ENCODE measurements at places on chromosomes 7 and 10.

DNA sequence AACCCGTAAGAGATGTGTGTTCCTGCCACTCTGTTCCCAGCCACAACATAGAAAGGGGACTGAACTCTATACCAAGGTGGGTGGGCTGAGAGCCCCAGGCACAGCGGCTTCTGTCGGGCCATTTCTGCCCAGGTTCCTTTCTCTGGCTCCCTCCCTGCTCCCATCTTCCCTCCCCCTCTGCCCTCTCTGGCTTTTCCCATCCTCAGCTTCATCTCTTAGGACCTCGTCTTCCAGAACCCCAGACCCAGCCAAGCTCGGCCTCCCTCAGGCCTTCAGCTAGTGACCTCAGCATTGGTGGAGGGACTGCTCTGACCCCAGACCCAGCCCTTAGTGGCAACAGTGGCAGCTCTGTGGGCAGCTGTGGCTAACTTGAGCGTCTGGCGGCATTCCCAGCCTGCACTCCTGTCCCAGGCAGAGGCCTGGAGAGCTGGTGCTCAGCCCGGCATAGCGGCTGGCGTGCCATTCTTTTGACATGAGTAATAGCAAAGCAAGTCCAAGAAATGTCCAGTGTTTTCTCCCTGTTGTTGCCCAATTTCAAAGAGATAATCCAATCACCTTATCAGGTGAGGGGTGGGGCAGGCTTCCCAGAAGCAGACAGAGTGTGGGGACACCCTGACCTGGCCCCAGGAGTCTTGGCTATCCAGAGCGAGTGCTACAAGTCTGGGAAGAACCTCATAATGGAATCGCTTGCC is 15.9 kb downstream of the PTPRE start:
- no peak for DNase-seq

DNA sequence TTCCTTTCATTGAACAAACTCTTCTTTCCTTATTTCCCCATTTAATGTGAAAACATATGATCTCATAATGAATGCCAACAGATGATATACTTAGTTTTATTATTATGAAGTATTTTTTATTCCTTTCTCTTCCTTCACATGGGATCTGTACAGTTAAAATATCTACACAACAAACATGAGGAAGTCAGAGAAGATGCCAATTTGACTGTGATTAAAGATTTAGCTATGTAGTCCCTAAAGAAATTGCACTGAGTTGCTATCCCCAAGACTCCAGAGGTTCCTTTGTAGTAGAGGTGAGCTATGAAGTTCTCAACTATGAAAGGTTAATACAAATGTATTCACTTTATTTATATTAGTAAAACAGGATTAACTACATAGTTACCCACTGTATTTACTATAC is 60.6 kb upstream of the LRRN3 start:
- DNase-seq = no peak

DNA sequence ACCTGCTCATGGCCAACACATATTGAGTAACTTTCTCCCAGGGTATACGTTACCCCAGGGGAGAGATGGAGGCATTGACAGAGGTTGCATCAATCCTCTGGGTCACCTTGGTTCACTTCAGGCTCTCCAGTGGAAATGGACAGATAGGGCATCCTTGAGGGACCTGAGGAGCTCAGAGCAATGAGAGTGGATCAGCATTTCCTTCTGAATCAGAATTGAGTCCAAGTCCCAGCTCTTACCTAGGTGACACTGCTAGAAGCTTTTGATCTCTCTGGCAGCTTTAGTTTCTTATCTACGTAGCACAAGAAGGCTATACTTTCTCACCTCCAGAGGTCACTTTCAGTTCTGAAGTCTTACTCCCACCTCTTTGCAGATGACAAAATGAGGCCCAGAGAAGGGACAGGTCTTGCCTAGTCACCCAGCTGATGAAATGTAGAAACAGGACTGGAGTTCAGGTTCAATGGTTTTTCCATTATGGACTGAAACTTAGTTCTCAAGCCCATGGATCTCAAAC is 35.2 kb downstream of the PANK1 start:
- DNase-seq = no peak

DNA sequence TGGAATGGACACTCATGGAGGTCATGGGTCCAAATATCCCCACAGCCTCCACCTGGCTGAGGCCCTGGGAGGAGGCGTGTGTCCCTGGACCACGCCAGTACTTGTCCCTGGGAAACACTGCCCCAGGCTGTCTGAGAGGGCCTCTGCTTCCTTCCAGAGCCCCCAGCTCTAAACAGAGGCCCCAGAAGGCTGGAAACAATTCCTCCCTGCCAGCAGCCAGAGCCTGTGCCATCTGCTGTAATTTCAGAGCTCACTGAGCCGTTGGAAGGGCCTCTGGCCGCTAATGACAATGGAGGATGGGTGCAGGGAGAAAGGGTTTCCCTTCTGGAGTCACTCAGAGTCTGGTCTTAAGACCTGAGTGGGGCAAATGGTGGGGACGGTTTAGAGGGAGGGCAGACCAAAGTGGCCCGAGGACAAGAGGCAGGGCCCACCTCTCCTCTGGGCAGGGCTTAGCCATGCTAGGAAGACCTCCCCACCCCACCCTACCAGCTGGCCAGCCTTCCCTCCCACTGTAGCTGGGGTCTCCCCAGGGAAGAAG is 7.1 kb downstream of the CHAT start:
- DNase-seq = no peak

DNA sequence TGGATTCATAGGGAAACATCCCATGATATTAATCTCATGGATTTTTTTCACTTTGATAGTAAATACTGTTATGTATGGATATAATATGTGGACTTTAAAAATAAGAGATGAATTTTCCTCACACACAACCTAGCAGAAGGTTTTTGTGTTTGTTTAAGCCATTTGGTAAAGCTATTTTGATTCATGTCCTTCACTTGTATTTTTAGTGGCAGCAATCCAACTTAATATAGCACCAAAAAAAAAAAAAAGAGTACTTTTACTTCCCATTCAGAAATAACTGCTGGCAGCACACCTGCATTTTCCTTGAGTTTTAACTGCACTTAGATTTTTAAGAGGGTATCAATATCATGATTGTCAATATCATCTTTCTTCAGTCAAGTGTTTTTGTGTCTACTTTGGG is 60.0 kb downstream of the MCMBP start:
- no peak for DNase-seq

- DNase-seq = no peak
These were observed 97.7 kb upstream of the DPP6 start for GRCh38 chr7:153954477-153954876.

- DNase-seq = no peak
These were observed 211.7 kb upstream of the NFE2L3 start for GRCh38 chr7:25940086-25940906.

DNA sequence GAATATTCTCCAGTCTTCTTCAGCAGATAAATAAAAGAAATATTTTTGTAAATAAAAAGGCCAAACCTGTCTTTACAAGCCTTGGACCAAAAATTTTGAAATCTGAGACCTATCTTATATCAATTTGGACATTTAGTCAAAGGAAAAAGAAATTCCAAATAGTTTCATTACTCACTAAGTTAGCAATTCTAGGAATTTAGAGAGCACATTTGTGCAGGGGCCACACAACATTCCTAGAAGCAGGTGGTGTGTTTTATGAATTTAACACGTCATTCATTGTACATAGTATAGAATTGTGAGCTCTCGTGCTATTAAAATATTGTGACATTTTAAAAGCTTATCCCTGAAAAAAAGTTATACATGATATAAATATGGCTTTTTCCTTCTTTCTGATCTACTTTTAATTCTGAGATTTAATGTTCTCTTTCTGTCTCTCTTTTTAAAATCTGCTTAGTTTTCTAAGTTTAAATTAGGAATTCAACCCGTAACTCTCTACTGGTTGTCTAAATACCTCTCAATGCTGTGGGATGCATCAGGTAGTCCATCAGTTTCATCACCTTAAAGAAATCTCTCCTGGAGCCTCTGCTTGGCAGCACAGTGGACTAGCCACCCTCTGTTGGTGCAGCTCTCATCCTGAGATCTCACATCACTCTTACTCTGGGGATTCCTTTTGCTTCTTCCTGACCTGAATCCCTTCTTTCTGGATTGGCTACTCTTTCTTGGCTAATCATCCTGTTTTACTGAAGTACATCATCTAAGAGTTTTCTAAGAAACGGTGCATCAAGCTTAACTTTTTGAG is 124.5 kb downstream of the SEMA3E start:
- DNase-seq = no peak

GRCh38 chr10:119613741-119614140 is 17.0 kb upstream of the TIAL1 start:
- no peak for DNase-seq

- no peak for DNase-seq
These were observed 24.4 kb upstream of the ANK3 start for GRCh38 chr10:60414111-60414510.

GRCh38 chr10:124918906-124919305 is 23.0 kb upstream of the ZRANB1 start:
- DNase-seq = no peak

- DNase-seq = no peak
These were observed 17.8 kb downstream of the YKT6 start for GRCh38 chr7:44218418-44219201.

DNA sequence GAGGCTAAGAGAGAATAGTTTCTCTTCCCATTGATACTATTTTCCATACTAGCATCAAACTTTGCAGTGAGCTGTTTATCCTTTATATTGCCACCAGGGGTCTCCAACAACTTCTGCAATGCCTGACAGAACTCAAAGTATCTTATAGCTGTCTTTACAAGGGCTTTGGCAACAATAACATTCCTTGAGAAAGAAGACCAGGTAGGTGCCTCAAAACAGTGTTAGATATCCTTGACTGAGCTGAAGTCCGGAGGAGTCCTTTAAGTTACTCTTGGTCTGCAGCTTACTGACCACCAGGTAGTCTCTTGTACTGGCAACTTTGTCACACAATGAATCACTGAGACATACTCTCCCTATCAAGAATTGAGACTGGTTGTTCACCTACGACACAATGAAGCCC is 30.0 kb upstream of the TES start:
- peak; percentile 37 for DNase-seq

GRCh38 chr7:20508109-20508508 is 107.4 kb upstream of the ABCB5 start:
- peak; percentile 20 for DNase-seq

- DNase-seq = no peak
These were observed 43.4 kb upstream of the GHITM start for GRCh38 chr10:84095811-84096497.

DNA sequence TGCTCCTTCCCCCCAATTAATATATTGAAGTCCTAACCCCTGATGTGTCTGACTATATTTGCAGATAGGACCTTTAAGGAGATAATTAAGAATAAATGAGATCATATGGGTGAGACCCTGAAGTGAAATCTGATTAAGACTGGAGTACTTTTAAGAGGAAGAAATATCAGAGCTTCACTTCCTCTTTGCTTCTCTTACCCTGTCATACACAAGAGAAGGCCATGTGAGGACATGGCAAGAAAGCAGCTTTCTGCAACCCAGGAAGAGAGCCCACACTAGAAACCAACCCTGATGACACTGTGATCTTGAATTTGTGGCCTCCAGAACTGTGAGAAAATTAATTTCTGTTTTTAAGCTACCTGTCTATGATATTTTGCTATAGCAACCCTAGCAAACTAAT is 44.2 kb downstream of the JMJD1C start:
- no peak for DNase-seq

- no peak for DNase-seq
These were observed 401.1 kb upstream of the PODXL start for GRCh38 chr7:131957338-131958020.

DNA sequence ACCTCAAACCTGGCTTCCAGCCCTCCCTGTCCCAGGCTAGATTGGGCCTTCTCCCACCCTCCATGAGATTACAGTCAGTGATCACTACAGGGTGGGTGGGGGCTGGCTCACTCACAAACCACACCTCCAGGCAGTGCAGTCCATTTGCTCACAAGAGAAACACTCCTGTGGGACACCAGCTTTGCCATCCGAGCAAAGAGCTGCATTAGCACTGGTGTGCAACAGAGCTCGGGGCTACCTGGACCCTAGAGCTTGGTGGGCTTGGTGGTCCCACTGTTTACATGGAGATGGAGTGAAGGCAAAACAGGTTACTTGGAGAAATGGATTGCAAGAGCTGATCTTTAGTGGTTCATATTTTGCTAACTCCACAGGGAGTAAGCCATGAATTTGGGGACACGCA is 451.7 kb upstream of the ZMIZ1 start:
- no peak for DNase-seq

- no peak for DNase-seq
These were observed 32.3 kb upstream of the NUB1 start for GRCh38 chr7:151309311-151309710.

DNA sequence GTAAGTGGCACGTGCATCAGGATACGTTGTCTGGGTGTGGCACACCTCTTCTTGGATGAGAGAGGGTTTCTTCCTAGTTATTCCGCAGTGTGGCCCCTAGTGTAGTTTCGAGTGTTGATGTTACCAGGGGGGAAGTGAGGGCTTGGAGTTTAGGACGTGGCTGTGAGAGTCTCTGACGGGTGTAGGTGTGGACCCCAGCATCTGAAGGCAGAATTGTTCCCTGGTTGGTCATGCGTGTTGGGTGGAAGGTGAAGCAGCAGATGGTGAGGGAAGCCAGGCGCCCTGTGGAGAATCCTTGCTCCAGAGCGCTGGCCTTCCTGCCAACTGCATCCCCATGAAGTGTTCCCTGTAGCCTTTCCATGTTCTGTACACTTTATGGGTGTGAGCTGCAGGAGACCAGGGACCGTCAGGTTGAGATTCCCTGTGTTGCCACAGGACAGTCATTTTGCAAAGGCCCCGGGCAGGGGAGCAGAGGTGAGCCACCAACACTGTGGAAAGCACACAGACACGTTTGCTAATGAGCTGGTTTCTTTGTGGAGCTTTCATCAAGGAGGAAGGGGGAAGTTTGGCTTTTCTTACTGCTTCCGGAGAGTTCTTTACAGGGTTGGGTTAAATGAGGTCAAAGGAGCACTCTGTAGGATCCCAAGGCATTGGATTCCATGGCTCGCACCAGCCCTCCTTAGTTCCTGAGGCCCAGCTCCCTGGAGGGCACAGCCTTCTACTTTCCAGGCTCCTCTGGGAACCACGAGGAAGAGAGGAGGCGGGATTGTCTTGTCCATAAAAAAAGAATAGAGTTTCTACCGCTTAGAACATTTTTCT is 32.0 kb downstream of the TSPAN14 start:
- DNase-seq = no peak

GRCh38 chr7:24702755-24703154 is 54.5 kb downstream of the GSDME start:
- no peak for DNase-seq
